NCI-H774 (cell line): ENCODE measurements at places on chromosomes 6 and 20.

GRCh38 chr6:120378582-120379220 is 955.6 kb downstream of the TBC1D32 start:
- DNase-seq: no peak

- no peak for DNase-seq
Measured at GRCh38 chr20:39853050-39853449, 836.0 kb downstream of the MAFB start.

DNA sequence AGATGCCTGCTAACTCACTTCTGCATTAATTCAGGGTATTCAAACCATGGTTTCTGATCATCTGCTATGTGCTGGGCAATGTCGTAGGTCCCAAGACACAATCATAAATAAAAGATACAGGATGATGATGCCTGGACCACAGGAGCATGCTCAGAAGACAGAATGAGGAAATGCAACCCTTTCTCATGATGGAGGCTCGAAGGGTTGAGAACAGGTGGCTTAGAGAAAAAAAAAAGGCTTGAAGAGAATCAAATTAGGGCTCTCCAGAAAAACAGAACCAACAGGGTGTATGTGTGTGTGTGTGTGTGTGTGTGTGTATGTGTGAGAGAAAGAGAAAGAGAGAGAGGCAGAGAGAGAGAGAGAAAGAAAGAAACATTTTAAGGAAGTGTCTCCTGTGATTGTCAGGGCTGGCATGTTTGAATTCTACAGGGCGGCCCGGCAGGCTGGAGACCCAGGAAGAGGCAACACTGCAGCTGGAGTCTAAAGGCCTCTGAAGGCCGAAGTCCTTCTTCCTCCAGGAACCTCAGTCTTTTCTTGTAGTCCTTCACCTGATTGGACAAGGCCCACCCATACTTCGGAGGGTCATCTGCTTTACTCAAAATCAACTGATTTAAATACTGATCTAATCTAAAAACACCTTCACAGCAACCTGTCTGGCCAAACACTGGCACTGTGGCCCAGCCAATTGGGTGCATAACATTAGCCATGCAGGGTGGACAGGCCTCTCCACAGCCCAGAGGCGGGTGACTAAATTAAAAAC is 143.8 kb downstream of the ERMARD start:
- DNase-seq: no peak

DNA sequence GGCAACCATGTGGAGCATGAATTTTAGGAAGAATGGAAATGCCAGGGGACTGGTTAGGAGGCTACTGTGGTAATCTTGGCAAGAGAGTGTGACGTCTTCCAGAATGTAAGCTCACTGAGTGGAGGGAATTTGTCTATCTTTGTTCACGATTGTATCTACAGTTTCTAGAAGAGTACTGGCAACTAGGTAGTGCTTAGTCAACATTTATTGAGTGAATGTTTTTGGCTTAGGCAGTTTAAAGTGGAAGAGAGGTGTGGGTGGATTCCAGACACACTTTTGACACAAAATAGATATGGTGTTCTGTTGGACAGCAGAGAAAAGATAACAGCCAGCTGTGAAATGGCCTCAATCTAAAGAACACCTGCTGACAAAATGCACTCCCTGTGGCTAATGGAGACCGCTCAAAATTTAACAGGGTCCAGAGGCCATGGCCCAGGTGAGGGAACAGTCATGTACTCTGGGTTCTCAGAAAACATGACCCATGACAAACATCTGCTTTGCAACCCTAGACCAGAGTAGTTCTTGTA is 139.3 kb downstream of the GPX5 start:
- DNase-seq: no peak

DNA sequence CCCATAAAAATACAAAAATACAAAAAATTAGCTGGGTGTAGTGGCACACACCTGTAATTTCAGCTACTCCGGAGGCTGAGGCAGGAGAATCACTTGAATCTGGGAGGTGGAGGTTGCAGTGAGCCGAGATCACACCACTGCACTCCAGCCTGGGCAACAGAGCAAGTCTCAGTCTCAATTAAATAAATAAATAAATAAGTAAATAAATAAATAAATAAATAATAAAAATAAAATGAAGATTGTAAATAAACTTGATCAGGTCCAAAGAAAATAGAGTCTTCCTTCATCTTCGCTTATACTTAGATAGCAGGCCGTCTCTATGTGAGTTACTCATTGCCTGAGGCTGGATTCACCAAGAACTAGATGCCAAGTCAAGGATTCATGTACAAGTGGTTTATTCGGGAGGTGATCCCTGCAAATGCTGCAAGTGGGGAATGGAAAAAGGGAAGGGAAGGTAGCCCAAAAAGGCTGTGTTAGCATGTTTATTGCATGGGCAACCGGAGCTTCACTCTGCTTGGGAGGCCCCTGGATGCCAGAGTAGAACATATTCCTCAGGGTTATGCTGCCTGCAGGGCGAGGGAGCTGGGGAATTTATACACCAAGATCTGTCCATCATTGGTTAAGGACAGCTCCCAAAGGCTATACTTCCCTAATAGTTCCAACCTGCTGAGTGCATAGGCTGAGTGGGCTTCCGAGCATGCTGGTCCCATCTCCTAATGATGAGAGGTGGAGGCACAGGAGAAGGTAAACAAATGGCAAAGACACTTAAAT is 16.3 kb downstream of the PRND start:
- DNase-seq: no peak

GRCh38 chr6:25628471-25629197 is 23.4 kb upstream of the SCGN start:
- peak; percentile 53 for DNase-seq

DNA sequence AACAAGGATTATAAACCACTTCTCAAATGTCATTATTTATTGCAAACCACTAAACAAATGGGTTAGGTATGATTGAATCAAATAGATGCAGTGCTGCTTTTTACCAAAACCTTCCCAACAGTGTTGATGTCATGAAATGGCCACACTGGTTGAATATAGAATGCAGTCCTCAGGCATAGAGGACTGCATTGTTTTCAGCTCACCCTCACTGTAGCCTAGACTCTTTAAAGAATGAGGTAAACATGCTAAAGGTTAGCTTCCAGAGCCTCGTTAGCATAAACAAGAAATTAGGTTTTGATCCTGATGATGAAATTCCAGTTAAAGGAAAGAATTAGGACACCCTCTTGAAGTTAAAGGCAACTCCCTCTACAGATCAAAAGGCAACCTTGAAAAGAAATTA is 224.3 kb downstream of the ALDH8A1 start:
- no peak for DNase-seq

DNA sequence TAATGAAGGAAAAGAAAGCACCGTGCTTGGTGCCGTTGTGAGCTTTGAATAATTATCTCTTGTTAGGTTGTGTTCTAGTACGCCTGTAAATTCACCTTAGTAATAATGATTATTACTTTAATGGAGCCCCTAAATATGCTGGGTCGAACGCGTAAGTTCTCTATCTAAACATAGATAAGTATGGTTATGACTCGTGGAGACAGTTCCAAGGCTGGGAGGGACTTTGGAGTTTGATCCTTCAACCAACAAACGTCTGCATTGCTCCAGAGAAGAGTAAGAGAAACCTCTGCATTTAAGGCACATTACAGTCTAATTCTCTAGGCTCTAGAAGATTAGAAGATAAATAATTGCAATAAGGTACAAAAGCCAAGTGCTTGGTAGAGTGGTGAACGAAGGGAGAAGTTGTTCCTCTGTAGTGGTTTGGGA is 514 bp downstream of the ACOT13 start:
- no peak for DNase-seq

DNA sequence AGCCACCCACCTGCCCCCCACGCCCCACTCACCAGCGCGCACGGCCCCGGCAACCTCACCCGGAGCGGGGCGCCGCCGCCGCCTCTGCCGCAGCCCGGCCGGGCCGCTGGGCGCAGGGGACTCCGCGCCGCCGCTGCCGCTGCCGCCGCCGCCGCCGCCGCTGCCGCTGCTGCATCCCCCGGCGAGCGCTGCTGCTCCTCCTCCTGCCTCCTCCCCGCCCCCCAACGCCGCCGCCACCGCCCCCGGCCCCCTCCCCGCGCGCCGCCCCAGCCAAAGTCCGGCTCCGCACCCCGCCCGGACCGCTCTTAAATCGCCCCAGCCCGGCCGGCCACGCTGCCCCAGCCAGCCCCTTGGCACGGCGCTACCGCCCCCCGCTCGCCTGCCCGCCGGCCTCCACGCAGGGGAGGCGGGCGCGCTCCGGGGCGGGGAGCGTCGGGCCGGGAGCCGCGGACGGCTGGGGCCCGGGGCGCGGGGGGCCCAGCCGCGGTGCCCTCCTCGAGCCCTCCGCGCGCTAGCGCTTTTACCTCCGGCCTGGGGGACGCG is at the start of gene SULF2:
TSS of gene SULF2 (minus strand) at position 171 of the 543 bp plus-strand sequence. CDS start 28,118 bp downstream, outside the sequence.
- no peak for DNase-seq

GRCh38 chr6:63816982-63817436 is 181.4 kb downstream of the PHF3 start:
- peak; percentile 34 for DNase-seq

GRCh38 chr6:65776332-65776731 is 69.3 kb upstream of the EYS start:
- no peak for DNase-seq

DNA sequence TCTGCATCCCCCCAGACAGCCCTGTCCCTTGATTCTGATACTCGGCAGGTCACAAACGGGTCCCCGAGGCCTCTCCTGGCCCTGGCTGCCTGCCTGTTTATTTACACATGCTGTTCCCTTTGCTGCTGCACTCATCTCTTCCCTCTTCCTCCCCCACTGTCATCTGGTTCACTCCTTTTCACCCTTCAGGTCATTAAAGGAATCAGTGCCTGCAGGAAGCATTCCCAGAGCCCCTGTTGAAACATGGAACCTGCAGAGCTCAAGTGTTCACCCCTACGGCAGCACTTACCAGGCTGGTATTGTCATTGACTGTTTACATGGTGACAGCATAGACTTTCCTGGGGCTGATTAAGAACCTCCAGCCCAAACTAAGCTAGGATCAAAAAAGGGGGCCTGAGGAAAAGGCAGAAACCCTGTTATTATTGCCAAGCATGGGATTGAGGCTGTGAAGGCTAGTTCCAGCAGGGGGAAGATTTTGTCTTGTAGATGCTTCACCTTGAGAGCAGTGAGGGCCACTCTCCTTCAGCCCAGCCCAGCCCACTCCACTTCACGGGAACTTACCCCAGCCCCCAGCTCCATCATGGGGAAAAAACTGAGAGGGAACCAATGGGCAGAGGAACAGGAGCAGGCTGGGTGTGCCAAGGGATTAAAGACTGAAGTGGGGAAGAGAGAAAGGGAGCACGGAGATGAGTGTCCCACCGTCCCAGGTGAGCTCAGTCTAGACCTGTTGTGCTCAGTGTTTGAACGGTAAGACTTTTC is 73.2 kb downstream of the JPH2 start:
- no peak for DNase-seq

DNA sequence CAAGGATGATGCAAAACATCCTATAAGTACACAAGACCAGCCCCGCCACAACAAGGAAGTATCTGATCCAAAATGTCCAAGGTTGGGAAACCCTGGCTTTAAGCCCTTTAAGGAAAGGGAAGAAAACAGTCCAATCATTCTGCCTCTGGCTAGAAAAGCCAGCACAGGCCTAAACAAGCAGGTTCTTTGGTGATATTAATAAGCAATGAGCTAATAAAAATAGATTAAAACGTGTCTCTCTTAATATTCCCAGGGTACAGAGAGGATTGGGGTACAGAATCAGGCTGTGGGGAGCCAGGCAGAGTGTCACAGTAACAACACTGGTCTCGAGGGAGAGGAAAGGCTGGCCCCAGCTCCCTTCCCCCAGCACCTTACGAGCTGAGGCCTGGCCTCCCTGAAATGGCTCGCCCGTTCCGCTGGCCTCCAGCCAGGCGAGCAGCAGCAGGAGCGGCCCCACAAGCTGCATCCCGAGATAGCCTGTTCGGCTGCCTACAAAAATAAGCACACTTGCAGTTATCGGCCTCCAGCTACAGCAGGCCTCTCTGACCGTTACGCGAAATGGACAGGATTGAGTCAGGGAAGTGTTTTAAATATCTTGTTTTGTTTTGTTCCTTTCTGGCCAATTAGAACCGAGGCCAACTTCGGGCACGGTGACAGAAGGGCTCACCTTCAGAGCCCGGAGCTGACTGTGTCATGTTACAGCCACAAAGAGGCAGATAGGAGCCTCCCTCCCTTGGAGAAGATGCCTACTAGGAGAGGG is 4.0 kb upstream of the ZMYND8 start:
- DNase-seq: peak; percentile 90

- DNase-seq: no peak
Measured at GRCh38 chr6:142686507-142686887, 258.5 kb downstream of the HIVEP2 start.

DNA sequence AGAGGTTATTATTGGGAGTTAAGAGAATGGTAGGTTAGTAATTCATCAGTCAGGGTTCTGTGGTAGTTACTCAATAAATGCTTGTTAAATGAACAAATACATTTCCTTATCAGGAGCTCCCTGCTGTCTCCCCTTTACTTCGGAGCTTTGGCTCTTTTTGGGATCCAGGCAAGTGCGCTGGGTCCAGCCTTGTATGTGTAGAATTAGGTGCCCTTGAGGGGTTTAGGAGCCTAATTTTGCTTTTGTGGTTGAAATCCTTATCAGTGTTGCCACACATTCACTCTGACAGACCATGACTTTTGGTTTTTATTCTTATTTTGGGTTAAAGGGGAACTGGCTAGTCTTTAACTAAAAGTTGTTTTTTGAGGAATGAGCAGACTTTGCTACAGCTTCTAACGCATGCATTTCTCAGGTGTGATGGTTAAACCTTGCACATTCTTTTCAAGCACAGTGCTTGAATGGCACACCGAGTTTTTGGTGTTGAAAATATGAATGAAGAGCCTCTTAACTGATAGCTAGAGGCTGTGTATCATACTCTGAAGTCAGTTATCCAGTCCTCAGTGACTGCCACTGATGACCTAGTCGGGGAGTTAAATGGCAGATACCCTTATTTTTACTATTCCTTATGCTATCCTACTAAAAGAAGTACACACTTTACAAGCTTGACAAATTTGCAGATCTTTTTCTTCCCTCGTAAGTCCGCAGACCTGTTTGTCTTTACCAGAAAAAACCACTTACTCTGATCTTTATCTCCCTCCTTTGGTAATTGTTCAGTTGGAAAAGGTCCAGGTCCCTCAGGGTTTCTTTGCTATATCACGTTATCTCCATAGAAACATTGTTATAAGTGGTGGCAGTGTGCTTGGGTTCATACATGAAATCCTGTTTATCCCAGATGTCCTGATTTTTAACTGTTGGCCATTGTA is 50.7 kb upstream of the PLCG1 start:
- peak; percentile 66 for DNase-seq

GRCh38 chr20:61379898-61380544 is 128.0 kb downstream of the CDH4 start:
- no peak for DNase-seq

- no peak for DNase-seq
Measured at GRCh38 chr6:113385020-113385431, 472.1 kb upstream of the MARCKS start.

DNA sequence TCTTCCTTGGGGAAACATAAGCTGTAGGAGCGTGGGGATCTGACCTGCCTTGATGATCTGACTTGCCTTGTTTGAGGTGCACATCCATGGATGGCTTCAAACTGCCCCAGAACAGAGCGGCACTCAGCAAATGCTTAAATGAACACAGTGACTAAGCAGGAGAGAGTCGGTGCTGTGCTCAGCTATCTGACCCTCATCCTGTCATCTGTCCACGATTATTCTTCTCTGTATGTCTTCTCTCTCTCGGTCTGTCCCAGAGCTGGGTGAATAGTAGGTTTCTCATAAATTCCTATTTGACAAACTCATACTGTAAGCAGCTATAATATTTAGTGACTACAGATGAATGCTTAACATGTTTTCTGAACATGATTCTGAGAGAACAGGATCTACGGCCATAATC is 37.3 kb downstream of the TRAM2 start:
- DNase-seq: no peak
